ENCODE measurements at places on chromosomes 11 and 22.
A peak's percentile ranks its signal among the peaks of the same experiment; 100 is the strongest.

DNA sequence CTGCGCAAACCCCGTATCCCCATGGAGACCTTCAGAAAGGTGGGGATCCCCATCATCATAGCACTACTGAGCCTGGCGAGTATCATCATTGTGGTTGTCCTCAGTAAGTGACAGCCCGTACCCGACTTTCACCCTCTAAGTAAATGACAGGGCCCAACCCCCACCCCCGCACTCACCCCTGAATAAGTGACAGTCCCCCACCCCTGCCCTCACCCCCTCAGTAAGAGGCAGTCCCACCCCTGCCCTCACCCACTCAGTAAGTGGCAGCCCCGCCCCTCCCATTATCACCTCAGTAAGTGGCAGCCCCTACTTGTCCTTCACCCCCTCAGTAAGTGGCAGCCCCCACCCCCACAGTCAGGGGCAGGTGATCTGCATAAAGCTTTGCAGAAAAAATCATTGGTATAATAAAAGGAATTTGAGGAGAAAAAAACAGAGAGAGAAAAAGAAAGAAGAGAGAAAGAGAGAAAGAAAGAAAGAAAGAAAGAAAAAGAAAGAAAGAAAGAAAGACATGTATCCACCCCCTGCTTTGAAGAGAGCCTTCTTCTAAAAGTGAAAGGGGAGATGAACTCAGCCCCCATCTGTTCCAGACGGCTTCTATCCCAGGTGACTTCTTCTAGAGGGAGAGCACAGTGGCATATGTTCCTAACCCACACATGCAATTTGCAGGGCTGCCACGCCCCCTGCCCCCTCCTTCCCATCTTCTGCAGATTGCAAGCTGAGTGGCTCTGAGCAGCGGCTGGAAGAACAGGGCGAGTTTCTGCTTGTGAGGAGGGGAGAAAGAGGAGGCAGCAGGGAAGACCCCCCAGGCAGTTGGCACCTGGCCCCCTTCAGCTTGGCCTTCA, 12.5 kb upstream of the SMIM35 start:
- no peak overlapping the region for H3K27ac ChIP-seq
- peaks cover 7% of the 10 kb centered on the region for H3K27me3 ChIP-seq
- no peak for DNase-seq
- H3K4me1 ChIP-seq: no peaks in the 10 kb centered on the region
- H3K4me3 ChIP-seq: no peak overlapping the region

GRCh38 chr11:15336021-15336420, 221.3 kb downstream of the INSC start:
- DNase-seq: no peak
- no peak overlapping the region for H3K27ac ChIP-seq
- H3K4me3 ChIP-seq: no peak overlapping the region
- H3K27me3 ChIP-seq: no peaks in the 10 kb centered on the region

GRCh38 chr11:102237096-102237735, 80.1 kb upstream of the BIRC3 start:
- H3K36me3 ChIP-seq: peaks cover 6% of the 10 kb centered on the region
- H3K27ac ChIP-seq: no peak overlapping the region
- peaks cover 9% of the 10 kb centered on the region for H3K4me1 ChIP-seq
- no peak overlapping the region for H3K4me3 ChIP-seq

DNA sequence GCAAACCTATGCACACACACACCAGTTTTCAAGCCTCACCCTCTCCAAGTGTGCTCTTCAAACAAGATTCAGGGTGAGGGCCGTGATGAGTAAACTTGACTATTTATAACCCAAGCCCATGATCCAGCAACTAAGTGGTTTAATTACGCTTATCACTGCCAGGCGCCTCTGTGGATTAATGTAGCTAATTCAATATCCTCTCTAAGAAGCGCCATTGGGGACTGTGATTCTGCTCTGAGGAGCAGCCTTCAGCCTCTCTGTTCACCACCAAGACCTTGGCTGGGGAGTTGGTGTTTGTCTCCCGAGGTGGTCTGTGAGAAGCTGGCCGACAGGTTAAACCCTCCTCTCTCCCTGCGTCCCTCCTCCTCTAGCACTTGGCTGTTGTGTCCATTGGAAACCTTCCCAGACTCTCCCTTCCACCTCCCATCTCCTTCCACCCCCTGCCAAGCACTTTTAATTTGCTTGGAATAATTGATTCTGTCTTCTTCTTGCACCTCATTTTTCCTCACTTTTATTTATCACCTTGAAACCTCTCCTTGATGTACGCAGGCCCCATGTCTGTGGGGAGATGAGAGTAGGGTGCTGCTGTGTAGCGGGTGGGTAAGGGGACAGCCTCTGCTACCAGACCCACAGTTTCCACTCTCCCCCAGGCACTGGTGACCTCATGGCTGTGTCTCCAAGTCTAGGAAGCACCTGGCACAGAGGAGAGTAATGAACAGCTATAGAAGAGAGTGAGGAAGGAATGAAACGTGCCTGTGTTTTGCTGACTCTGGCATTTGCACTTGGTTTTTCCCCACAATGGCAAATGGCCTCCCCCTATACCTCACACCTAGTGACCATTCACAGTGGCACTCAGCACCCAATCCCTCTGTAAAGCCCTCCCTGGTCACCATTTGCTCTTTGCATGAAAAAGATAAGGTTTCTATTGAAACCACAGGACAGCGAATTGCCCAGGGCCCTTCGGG, 236.6 kb downstream of the GRIK4 start:
- H3K27ac ChIP-seq: no peak overlapping the region
- H3K36me3 ChIP-seq: no peaks in the 10 kb centered on the region
- H3K27me3 ChIP-seq: peaks cover 17% of the 10 kb centered on the region
- H3K4me1 ChIP-seq: no peaks in the 10 kb centered on the region

GRCh38 chr11:28343304-28344233, 235.4 kb downstream of the METTL15 start:
- no peaks in the 10 kb centered on the region for H3K27me3 ChIP-seq
- H3K27ac ChIP-seq: peak overlapping the region; percentile 9
- H3K4me1 ChIP-seq: no peaks in the 10 kb centered on the region
- DNase-seq: peak; percentile 95
